Left renal pelvis (tissue), 4 donors: ENCODE measurements at places on chromosomes 11 and 22. TPM values are rescaled to one million over a fixed set of nuclear protein-coding genes. Genes with fewer than 3 reads are reported as not detected.

DNA sequence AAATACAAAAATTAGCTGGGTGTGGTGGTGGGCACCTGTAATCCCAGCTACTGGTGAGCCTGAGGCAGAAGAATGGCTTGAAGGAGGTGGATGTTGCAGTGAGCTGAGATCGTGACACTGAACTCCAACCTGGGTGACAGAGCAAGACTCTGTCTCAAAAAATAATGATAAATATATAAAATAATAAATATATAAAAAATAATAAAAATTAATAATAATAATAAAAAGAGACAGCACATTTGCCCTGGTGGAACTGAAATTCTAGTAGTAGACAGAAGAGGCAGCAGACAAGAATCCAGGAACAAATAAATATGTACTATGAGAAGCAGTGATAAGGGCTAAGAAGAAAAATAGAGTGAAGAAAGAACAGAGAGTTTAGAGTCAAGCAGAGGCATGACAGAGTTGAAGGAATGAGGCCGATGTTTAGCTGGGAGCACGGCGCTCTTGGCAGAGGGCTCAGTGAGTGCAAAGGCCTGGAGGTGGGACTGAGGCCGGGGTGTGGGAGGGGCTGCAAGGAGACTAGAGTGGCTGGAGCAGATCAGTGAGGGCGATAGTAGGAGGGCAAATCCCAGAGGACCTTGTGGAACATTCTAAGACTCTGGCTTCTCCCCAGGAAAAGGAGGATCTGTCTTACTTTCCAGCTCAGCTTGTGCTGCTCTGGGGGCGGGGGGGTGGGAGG lies 410.3 kb downstream of the MN1 start:
- no peak for DNase-seq

DNA sequence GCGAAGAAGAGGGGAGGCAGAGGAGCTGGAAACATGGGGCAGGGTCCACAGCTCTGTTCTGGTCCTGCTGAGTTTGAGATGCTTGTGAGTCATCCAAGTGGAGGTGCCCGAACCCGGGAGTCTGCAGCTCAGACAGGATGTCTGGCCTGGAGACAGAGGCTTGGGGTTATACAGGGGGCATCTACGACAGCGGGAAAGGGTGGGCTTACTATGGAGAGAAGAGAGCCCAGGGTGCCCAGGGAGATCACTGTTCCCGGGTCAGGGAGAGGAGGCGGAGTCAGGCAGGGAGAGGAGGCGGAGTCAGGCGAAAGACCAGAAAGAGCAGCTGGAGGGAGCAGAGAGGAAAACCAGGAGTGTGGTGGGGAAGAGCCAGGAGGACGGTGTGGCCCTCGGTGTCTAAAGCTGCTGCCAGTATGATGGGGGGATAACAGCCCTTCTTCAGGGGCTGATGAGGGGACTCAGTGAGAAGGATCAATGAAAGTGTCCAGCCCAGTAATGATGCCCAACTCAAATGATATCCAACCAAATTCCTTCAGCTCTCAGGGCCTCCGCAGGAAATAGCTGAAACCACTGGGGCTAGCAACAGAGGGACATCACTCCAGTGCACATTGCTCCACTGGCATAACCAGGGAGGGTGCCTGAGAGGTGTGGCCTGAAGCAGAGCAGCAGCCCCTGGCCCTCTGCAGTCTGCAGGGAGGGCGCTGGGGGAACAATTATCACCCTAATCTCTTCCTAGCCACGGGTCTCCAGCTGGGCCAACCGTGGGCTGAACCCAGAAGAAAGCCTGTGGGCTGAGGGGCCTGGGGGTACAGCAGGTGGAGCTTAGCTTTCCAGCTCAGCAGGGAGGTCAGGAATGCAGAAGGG lies 2.6 kb upstream of the LTBP3 start:
- no peak for DNase-seq

GRCh38 chr11:27309046-27309445 lies 54.0 kb downstream of the CCDC34 start:
- DNase-seq = no peak

DNA sequence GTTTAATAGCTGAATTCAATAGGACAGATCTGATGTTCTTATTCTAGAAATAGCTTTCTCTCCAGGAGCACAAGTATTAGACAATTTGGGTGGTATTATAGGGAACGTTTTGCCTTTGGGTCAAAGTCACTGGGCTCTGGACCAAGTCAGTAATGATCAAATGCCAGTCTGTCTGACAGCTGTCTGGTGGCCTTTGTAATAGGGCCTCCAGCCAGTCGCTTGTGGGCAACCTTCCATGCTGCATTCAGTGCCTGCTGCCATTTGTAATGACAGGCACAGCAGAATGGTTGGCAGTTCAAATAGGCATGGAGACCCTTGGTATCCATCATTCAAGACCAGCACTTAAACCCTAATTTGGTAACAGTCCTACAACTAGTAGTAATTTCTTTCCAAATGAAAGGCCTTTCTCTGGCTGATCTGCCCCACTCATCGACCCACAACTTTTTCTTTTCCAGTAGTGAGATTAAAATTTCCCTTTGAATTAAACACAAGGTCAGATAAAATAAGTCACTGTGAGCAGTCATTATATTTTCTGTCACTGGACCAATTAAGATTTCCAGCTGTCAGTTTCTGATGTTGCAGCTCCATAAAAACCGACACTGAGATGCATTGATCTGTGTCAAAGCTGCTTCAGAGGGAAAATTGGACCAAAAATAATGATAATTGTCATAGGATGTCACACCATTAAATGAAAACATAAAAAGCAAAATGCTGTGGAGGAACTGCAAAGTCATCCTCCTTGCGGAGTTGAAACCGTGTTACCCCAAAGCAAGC lies 1038.1 kb downstream of the LRRC4C start:
- no peak for DNase-seq

DNA sequence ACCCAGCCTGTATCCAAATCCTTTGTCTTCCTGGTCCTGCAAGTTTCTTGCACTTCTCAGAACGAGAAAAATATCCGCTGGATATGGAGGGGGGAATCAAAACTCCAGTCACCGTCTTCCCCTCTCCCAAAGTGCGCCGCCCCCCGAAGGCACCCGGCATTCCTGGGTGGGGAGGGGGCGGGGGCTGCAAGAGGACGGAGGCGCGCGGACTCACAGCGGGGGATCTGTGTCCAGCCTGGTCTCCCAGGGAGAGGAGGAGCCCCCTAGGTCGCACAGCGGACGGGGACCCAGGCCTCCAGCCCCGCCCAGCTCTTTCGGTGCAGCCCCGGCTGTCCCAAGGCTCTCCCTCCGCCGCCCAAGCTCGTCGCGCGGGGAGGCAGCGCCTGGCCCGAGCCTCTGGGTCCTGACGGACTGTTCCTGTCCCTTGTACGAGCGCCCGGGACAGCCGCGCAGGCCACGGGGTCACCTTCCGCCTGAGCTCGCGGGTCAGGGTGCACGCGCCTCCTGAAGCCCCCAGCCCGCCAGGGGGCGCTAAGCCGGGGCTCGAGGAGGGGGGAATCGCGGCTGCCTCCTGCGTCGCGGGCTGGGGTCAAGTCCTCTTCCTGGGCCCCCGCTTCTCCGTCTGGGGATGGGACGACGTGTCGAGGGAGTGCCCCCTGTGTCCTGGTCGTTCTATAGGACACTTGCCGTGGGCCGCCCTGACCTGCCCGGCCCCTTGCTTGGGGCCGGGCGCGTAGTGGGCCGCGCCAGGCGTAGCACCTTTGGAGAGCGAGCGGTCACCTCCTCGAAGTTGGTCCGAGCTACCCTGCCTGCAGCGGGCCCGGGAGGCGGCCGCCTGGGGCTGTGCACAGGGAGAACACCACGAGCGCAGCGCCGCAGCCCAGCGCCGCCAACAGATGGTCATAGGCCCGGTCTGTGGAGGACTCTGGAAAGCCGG lies 2.4 kb upstream of the WNT11 start:
- no peak for DNase-seq

DNA sequence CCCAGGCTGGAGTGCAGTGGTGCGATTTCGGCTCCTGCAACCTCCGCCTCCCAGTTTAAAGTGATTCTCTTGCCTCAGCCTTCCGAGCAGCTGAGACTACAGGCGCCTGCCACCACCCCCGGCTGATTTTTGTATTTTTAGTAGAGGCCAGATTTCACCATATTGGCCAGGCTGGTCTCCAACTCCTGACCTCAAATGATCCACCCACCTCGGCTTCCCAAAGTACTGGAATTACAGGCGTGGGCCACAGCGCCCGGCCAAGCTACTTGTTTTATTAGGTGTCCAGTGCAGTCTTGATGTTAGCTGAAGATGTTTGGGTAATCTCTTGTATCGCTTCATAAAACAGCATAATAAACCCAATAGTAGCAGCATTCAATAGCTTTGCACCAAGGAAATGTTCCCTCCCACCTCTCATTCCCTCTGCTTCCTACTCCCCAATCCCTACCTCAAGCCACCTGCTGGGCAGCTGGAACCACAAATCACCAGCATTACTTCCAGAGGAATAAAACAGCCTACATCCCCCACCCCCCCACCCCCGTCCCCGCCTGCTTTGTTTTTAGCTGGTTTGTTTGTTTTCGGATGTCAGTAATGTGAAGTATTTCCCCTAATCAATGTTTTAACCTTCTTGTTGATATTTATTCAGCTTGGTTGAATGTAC lies 11.0 kb upstream of the GRIK4 start:
- no peak for DNase-seq

- DNase-seq = no peak
Measured at GRCh38 chr22:49792107-49792506, 35.6 kb downstream of the BRD1 start.

DNA sequence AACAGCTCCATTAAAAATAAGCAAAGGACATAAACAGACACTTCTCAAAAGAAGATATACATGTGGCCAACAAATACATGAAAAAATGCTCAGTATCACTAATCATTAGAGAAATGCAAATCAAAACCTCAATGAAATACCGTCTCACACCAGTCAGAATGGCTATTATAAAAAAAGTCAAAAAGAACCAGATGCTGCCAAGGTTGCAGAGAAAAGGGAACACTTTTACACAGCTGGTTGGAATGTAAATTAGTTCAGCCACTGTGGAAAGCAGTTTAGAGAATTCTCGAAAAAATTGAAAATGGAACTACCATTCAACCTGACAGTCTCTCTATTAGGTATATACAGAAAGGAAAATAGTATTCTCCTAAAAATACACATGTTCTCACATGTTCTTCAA lies 102.4 kb upstream of the FIBIN start:
- no peak for DNase-seq

DNA sequence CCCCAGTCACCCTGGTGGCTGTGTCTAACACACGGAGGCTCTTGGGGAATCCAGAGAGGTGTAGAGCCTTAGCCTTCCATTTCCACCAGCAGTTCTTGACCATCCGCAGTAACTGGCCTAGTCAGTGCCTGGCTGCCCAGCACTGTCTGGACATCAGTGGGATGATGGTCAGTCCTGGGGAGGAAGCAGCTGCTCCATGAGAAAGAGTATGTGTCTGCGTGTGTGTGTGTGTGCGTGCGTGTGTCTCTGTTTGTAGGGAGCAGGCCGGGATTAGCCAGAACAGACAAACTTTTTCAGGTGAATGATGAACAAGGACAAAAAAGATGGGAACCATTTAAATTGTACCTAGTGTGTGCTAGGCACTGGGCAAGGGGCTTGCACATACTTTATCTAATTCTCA lies 109.3 kb upstream of the SYT13 start:
- DNase-seq = no peak

The SCO2 gene
- polyA plus RNA-seq = 3.9 TPM

The OR52E2 gene
- polyA plus RNA-seq = not detected

The OR51E2 gene
- 0.76 TPM for polyA plus RNA-seq

The OR4C3 gene
- polyA plus RNA-seq = not detected

The KDM4E gene
- 0.16 TPM for polyA plus RNA-seq
